HFF-Myc (cell line): ENCODE measurements at places on chromosomes 7 and 10.

DNA sequence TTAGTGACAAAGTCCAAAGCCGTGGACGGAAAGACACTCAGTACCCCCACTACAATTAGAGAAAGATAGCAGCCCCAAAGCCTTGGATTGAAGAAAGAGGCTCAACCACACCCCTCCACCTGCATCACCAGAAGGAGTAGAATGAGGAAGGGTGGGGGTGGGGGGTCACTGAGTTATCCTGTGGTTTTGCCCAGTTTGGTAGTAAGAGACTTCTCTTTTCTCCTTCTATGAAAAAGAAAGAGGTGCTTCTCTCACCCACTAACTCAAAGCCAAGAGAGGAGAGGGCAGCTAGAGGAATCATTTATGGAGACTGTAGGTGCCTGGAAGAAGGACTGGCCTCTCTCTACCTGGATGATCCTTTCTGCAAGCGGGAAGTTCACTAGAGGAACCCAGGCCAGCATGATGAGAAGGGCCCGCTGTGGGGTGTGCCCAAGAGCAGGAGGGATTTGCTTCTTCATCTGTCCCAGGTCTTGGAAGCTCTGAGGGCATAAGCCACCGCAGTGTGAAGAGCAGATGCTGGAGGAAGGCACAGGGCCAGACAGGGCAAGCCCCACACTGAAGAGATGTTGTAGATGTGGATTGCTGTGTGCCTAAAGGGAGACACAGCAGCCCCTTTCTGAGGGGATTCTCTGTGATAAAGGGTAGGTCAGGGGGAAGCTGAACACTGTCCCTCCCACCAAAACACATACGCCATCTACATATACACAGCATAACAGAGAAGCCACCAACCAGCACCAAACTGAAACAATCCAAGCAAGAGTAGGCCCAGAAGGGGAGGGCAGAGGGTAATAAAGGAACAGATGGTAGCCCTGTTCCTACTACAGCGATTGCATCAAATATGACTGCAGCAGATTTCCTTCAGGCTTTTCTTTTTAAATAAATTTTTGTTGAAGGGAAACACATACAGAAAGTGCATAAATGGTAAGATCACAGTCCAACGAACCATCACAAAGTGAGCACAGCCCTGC is 25.8 kb upstream of the LANCL2 start:
- DNase-seq: no peak

GRCh38 chr7:92461027-92462003 is 14.0 kb downstream of the GATAD1 start:
- no peak for DNase-seq

- DNase-seq: no peak
Measured at GRCh38 chr10:97711640-97712572, 1.6 kb upstream of the MARVELD1 start.

- DNase-seq: no peak
Measured at GRCh38 chr7:69600710-69601519, 2.6 kb downstream of the AUTS2 start.

DNA sequence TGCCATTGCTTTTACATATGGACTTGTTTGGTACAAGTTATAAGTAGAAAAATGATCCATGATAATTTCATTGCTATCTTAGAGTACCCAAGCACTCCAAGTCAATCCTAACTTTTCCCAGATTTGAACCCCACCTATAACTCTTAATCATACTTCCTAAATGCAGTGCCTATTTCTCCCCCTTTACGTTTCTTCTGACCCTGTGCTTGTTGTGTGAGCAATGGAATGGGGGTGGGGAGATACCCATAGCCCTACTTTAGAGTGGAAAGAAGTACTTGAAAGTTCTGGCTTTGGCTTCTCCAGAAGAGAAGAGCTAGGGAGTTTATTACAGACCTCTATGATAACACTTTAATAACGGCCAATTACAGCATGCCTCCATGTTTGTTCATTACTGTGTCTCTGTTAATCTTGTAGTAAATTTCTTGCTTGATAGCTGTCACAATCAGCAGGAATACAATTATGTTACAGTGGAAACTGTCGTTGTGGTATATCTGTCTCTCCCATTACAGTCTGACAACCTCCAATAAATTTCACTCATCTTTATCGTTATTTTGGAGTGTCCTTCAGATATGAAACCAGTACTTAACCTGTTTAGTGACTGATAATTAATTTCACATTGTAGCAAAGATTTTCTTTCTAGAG is 34.0 kb downstream of the CNPY1 start:
- no peak for DNase-seq

DNA sequence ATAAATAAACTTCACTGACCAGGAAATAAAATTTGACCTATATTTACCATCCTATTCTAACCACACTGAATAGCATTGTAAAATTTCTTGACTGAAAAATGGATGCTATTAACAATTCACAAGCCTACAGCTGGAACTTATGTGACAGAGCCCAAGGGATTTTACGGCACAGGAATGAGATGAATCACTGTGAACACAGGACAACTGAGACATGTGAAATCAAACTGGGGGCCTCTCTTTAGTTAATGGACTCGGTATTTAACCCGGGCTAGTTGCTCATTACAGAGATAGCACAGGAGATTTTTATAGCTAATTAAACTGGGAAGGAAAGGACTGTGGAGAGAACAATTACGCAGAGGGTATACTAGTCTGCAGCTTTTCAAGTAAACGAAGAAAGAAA is 100.6 kb downstream of the MICU1 start:
- no peak for DNase-seq

DNA sequence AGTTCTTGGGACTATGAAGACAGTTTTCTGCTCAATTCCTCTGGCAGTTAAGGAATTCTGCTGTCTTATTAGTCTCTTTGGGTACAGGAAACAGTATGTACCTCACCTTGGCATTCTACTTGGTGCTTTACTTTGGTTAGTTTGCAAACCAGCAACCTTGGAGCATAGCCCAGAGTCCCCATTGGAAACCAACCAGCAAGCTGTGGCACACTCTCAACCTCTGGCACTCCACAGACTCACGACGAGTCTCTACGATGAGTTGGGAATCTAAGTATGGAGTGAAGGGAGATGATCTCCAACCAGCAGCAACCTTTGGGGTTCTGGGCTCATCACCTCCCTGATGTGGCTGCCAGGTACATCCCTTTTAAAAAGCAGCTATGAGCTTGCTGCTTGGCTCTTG is 43.8 kb downstream of the TPK1 start:
- no peak for DNase-seq

DNA sequence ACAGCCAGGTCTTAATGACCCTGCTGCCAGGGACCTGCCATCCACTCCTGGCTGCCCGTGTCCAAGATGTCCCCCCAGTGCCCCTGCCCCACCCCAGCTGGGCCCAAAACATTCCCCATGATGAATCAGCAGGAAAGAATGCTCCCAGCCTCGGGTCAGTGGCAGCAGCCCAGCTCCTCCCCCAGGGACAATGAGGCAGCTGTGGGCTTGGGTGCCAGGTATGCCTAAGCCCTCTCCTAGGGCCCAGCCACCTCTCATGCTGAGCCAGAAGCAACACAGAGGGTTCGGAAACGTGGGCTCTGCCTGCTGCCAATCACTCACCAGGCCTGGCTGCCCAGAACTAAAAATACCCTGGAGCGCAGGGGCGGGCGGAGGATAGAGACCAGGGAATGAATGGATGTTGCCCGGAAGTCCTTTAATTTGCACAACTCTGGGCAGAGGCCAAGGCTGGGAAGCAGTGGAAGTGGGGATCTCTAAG is 1.5 kb upstream of the LOXL4 start:
- DNase-seq: no peak

- DNase-seq: no peak
Measured at GRCh38 chr7:157088136-157088535, 50.6 kb upstream of the UBE3C start.

GRCh38 chr7:100019908-100020307 is 4.5 kb downstream of the ZKSCAN1 start:
- DNase-seq: no peak

DNA sequence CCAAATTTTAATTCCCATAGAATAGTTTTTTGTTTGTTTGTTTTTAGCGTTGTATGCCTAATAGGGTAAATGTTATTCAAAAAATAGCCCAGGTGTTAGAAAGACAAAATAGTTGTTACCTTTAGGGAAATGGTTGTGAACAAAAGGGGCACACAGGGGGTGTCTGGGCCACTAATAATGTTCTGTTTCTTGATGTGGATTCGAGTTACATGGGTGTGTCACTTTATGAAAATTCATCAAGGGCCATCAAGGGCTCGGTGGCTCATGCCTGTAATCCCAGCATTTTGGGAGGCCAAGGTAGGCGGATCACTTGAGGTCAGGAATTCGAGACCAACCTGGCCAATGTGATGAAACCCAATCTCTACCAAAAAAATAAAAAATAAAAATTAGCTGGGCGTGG is 531.8 kb upstream of the C7orf33 start:
- DNase-seq: no peak

GRCh38 chr7:76146374-76146773 is 55.3 kb upstream of the SRRM3 start:
- no peak for DNase-seq

DNA sequence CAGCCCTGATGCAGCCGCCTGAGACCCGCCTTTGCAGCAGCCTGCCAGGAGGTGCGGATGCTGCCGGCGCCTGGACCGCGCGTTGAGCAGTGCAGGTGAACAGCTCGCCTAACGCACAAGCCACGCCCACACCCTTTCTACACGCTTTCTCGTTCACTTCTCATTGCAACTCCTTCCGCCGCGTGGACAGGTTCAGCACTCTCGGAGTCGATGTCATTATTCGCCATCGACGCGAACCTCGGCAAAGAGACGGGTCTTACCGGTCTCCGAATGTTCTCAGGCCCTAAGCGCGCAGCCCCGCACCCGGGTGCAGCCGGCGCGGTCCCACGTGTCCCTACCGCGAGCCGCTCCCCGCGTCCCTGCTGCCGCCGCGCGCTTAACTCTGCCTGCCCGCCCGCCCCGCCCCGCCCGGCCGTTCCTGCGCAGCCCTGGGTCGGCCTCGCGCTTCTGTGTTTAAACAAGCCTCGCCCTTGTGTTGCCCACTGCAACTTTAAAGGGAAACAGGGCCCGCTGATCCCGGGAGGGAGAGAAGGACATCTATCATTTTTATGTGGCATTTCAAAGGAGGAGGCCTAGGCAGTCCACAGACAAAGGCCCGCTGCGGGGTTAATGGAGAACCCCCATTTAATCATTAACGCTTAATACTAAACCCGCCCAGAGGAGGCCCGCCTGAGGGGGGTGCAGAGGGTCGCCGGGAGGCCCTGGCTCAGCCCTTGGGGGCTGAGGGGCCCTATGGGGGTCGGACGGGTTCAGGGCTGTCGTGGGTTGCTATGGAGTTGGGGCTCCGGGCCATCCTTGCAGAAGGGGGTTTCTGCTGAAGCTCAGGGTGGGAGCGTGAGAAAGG is 128.5 kb downstream of the WDR11 start:
- no peak for DNase-seq

DNA sequence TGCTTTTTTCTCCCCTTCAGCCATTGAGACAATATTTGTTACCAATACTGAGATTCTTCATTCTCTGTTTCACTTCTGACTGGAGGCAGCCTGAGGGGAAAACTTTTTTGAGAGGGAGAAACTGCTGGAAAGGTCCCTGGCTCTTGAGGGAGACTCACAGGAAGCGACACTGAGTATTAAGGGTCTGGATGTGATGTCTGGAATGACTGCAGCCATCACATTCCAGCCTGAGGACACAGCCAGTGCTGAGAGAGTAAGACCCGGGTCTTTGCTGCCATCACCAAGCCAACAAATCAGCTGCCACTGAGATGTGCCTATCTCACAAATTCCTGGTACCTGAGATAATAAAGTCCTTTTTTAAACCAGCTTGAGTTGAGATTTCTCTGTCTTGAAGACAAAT is 157.4 kb downstream of the DPY19L1 start:
- no peak for DNase-seq

GRCh38 chr7:131124001-131124629 is 203.6 kb upstream of the MKLN1 start:
- DNase-seq: no peak

DNA sequence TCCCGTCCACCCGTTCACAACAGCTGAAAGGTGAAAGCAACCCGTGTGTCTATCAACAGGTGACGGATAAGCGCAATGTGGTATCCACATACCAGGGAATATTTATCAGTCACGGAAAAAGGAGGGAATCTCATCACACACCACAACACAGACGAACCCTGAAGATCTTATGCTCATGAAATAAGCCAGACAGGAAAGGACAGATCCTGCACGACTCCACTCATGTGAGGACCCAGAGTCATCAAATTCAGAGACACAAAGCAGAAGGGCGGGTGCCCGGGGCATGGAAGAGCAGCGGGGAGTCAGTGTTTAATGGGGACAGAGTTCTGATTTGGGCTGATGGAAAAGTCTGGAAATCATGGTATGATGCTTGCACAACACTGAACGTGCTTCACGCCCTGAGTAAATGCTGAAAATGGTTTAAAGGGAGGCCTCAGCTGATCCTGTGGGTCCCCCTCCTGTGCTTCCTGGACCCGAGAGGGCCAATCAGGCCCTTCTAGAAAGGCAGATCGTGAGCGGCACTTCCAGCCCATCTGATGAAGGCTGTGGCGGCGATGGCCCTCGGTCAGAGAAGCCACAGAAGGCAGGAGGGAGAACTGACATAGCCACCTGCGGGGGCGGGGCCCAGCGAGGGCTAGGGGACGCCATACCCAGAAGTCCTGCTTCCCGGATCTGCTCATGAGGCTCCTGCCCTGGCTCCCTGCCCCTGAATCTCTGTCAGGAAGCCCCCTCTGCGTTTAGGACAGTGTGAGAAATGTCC is 19.1 kb downstream of the WDR86 start:
- no peak for DNase-seq

- no peak for DNase-seq
Measured at GRCh38 chr10:88012641-88013040, 149.2 kb downstream of the PTEN start.

DNA sequence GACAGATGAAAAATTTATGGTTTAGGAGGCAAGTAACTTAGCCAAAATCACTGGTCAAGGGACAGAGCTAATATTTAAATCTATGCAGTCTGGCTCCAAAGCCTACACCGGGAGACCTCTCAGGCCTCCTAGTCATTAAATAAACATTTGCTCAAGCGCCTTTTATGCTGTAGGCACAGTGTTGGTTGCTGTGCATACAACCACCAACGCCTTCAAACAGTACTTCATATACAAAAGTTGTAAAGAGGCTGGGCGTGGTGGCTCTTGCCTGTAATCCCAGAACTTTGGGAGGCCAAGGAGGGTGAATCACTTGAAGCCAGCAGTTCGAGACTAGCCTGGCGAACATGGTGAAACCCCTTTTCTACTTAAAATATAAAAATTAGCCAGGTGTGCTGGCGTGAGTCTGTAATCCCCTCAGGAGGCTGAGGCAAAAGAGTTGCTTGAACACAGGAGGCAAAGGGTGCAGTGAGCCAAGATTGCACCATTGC is 159.8 kb downstream of the MAGI2 start:
- no peak for DNase-seq

GRCh38 chr10:129978322-129978721 is 14.2 kb upstream of the EBF3 start:
- DNase-seq: no peak

GRCh38 chr7:19060761-19061259 is 56.6 kb downstream of the TWIST1 start:
- peak; percentile 72 for DNase-seq

GRCh38 chr7:151893405-151893923 is 16.5 kb upstream of the PRKAG2 start:
- no peak for DNase-seq
